ENCODE measurements at places on chromosomes 11 and 22.
A peak's percentile ranks its signal among the peaks of the same experiment; 100 is the strongest.

DNA sequence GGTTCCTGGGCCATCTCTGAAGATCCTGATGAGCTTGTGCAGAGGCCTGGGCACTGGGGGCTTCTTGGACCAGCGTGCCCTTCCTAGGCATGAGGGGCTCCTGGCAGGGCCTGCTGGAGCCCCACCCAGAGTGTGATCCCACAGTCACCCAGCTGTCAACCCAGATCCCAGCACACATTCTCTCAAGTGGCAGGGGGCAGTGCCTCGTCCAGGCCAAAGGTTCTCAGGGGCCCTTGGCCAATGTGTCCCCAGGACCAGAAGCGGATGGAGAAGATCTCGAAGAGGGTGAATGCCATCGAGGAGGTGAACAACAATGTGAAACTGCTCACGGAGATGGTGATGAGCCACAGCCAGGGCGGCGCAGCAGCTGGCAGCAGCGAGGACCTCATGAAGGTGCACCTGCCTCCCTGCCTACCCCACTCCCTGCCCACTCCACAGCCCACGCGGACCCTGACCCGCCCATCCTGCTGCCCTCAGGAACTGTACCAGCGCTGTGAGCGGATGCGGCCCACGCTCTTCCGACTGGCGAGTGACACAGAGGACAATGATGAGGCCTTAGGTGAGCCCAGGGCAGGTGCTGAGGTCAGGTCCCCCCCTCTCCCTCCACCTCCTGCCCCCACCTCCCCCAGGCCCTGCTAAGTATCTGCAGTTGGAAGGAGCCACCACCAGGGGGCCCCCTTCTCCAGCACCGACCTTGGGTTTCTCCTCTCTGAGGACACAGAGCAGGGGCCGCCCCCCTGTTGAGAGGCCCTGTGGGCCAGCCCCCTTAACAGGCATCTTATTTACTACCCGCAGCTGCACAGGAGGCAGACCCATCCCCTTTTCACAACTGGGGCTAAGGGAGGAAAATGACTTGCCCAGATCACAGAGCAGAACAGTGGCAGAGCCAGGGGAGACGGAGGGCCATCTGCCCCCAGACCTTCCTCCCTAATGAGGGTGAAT lies 14.7 kb downstream of the GGA1 start:
- DNase-seq = peak; percentile 82

GRCh38 chr11:113278481-113278880 lies 35.9 kb upstream of the TTC12 start:
- no peak for DNase-seq

GRCh38 chr11:108890482-108891105 lies 225.7 kb downstream of the DDX10 start:
- DNase-seq = no peak

GRCh38 chr22:20423008-20423905 lies 14.4 kb downstream of the SCARF2 start:
- DNase-seq = no peak

- no peak for DNase-seq
These were observed 46.7 kb upstream of the SLC37A2 start for GRCh38 chr11:125016413-125016812.

DNA sequence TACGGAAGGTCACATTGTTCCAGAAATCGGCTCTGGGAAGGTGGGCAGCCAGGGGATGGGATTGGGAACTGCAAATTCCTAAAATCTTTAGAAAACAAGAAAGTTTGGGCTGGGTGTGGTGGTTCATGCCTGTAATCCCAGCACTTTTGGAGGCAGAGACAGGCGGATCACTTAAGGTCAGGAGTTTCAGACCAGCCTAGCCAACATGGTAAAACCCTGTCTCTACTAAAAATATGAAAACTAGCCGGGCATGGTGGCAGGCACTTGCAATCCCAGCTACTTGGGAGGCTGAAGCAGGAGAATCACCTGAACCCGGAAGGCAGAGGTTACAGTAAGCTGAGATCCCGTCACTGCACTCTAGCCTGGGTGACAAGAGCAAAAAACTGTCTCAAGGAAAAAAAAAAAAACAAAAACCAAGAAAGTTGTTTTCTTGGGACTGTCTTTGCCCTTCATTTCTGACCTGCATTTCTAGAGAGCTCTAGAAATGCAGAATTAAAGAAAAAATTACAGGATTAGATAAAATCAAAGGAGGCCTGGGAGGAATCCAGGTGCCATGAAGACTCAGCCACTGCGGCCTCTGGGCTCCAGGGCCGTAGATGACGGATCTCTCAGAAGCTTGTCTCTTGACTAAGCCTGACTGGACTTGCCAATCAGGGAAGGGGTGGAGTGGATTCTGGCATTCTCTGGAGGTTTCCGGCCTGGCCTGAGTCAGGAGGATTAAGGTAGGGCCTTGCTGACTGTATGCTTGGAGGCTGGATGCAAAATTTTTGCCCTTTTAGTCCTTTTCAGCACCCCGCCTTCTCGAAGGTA lies 5.3 kb upstream of the MALAT1 start:
- DNase-seq = no peak

GRCh38 chr22:43482318-43482625 lies 70.5 kb downstream of the MPPED1 start:
- no peak for DNase-seq

GRCh38 chr22:50676180-50676636 lies 3.6 kb downstream of the SHANK3 start:
- DNase-seq = no peak

DNA sequence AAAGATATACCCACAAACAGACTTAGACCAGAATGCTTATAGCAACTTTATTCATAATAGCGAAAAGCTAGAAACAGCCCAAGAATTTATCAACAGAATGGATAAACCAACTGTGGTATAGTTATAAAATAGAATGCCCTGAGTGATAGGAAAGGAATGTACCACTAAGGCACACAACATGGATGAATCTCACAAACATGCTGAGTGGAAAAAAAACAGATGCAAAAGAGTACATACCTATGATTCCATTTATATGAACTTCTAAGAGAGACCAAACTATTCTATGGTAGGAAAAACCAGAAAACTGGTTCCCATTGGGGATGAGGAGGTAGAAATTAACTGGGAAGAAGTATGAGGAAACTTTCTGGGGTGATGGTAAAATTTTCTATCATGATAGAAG lies 40.4 kb upstream of the GRIK4 start:
- DNase-seq = no peak

GRCh38 chr11:94790661-94791180 lies 22.6 kb downstream of the AMOTL1 start:
- DNase-seq = no peak

DNA sequence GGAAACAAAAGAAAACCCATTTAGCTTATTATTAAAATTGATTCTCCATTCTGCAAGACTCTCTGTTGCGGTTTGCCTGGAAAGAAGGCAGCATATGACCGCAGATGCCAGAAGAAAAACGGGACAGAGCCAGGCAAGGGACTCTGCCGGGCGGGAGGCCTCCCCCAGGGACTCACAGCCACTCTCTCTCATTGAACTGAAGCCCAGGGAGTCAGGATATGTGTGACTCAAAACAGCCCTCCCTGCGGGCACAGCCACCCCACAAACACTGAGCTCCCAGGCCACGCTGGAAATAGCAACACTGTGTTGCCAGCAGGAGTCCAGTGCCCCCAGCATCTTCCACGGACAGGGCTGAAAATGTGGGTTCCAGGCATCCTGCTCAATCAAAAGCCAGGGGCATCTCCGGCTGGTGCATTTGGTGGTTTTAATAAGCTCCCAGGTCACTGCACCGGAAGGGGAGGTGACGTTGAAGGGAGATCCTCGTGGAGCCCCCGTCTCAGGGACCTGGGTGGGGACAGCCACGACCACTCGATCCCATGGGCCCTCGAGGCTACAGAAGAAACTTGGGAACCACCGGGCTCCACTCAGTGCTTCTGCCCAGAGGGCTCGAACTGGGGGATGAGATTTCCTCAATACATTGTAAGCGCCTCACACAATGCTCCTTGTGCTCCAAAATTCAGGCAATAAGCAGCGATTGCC lies 624.5 kb downstream of the TBC1D22A start:
- no peak for DNase-seq

GRCh38 chr11:75341612-75342011 lies 9.8 kb downstream of the ARRB1 start:
- no peak for DNase-seq

DNA sequence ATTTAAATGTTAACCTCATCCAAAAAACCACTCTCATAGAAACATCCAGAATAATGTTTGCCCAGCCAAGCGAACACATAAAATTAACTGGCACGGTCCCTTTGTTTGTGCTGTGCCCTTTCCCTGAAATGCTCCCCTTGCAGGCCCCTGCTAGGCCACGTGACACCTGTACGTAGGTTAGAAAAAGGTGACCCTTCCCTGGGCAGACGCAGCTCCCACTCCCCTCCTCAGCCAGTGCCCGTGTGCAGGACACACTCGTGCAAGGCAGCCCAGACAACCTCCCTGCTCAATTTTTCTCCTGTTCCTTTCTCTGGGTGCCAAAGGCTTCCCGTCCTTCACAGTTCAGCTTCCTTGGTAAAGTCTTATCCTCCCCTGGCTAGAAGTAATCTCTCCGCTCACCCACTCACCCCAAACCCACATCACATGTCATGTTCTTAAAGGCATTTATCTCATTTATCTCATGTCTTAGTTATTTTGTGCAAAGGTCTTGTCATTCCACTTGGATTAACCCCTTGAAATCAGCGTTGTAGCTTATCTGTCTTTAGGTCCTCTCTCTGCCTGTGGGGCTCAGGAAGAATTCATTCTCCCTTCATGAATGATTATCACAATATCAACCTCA lies 20.7 kb downstream of the FAM83F start:
- no peak for DNase-seq

DNA sequence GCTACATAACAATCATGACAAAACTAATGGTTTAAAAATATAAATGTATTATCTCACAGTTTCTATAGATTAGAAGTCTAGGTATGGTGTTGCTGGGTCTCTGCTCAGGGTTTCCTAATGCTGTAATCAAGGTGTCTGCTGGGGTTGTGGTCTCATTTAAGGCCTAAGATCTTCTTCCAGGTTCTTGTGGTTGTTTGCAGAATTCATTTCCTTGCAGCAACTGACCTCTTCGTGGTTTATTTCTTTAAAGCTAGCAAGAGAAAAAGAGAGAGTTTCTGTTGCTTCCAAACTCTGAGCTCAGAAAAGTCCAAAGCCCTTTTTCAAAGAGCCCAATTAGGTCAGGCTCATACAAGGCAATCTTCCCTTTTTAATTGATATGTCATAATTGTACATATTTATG lies 452.7 kb upstream of the CCDC179 start:
- DNase-seq = no peak

DNA sequence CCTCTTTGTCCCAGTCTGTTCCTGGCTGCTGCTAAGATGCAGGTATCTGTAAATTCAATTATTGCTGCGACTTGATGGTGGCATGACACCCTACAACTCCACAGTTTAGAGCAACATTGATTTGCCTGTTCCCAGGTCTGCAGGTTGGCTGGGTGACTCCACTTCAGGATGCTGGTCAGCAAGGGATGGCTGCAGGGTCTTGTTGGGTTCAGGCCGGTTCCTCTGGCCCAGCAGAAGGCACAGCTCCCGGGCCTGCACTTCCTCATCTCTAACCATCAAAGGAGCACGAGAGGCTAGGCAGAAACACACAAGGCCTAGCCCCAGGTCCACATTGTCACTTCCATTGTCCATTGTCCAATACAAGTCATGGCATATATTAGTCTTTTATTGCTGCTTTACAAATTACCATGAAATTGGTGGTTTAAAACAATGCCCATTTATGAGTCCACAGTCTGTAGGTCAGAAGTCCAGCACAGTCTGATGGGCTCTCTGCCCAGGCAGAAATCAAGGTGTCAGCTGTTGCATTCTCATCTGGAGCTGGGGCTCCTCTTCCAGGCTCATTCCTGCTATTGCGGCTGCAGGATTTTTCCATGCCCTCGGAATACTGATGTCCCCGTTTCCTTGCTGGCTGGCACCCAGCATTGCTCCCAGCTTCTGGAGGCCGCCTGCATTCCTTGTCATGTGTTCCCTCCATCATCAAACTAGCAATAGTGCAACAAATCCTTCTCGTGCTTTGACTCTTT lies 96.6 kb upstream of the LMO1 start:
- DNase-seq = no peak

- DNase-seq = no peak
These were observed 14.4 kb downstream of the KCNJ5 start for GRCh38 chr11:128905345-128906184.

DNA sequence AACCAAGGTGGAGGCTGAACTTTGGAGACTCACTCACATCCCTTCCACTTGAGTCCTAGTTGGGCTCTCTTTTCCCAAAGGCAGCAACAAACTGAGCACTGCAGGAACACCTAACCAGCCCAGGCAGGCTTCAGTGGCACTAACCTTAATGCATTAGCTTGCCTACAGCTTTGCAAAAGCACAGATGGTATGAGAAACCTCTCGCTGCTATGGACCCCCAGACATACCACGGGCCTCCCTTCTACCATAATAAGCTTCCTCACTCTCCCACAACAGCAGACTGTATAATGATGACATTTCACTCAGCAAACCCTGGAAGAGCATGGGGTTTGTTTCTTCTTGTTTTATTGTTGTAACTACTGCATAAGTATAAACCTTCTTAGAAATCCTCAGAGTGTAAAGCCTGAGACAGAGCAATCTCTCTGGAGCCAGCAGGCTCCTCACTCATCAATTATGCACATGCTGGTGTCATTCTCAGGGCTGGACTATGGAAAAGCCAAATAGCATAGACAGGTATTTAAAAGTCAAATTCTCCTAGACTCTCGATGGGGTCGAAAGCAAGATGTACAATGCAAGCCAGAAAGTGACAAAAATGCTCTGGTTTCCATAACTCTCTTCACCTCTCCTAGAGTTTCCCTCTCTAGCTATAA lies 167.6 kb downstream of the NXPE2 start:
- DNase-seq = no peak
